ENCODE measurements at places on chromosomes 5 and 9.
A peak's percentile ranks its signal among the peaks of the same experiment; 100 is the strongest.

GRCh38 chr5:1036504-1037122 is 28.0 kb downstream of the NKD2 start:
- no peak for DNase-seq

GRCh38 chr5:58786035-58786434 is 203.2 kb downstream of the RAB3C start:
- DNase-seq: no peak

- peak; percentile 4 for DNase-seq
These were observed 150.9 kb downstream of the ADGRV1 start for GRCh38 chr5:90709323-90710155.

- DNase-seq: no peak
These were observed 193.5 kb upstream of the KLF9 start for GRCh38 chr9:70607926-70608325.

DNA sequence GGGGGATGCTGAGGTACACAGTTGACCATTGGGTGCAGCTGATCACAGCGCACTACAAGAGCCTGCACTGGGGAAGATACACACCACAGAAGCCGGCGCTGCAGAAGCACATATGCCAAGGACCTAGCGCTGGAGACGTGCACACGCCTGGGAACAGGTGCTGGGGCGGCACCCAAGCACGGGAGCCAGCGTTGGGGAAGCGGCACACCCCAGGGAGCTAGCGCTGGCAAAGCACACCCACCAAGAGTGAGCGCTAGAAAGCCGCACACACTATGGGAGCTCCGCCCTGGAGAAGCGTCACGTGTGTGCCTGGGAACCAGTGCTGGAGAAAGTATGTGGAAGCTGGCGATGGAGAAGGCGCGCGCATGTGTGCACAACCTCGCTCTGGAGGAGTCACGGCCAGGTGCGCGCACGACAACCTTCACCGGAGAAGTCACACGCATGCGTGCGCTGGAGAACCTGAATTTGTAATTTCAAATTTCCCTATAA is 4.5 kb downstream of the FANCC start:
- DNase-seq: peak; percentile 38

- no peak for DNase-seq
These were observed 1440.8 kb upstream of the ACO1 start for GRCh38 chr9:30943446-30944224.

DNA sequence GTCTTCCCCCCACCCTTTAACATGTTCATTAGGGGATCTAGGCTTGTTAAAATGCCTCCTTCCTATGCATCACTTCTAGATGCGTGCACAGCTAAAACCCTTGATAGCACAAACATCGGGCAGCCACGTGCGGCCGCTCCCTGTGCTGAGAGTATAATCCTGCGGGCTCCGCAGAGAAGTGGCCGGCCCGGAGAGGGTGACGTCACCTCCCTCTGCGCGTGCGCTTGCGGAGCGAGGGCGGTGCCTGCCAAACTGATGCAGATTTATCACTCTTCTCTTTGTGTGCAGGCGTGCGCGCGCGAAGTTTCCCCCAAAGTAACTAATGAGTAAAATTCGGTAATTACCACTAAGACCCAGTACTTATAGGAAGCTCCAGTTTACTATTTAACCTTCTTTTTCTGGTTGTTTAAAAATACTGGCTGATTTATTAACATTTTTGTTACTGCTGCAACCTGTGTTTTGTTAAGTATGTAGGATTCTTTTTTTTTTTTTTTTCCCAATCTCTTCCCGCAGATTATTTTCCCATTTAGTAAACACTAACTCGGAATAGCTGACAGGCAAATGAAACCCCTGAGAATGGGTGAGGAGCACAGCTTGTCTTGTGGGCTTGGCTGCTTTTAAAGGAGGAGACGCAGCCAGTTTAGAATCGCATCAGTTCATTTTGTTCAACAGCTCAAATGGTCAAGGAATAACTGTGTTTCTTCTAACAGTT is 121.6 kb downstream of the TRIO start:
- DNase-seq: peak; percentile 80

DNA sequence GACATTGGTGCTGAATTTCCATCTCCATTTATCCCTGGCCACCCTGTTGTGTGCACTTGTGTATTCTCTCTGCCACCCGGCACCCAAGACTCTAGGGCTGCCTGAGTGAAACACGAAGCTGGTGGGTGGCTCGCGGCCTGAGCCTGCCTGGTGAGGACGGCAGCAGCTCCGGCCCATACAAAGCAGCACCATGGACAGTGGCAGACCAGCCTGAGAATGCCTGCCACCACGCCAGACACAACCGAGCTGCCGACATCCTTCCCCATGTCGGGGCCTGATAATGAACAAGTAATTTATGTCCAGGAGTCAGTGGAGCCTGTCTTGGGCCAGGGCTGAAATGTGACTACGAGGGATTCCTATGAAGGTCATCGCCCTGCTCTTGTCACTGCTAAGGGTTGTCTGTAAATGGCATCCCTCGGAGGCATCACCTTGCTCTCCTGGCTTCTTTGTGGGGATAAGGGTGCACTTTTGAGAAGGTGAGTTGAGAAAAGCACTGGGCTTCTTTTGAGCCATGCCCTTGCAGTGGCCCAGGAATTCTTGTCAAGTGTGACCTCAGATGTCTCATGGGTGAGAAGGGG is 175.7 kb downstream of the MELK start:
- peak; percentile 12 for DNase-seq

DNA sequence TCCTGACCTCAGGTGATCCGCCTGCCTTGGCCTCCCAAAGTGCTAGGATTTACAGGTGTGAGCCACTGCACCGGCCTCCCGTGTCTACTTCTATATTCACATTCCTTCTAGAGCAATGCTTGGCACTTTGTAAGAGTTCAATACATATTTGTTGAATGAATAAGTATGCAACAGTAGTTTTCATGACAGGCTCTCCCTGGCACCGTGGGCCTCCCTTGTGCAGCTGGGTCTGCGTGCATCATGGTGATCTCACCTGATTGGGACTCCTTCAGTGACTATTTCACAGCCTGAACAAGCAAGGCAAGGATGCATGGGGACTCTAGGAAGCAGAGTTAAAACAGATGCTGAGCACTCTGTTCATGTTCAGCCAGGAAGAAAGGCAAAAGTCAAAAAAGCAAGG is 6.8 kb upstream of the ZBTB34 start:
- DNase-seq: no peak

DNA sequence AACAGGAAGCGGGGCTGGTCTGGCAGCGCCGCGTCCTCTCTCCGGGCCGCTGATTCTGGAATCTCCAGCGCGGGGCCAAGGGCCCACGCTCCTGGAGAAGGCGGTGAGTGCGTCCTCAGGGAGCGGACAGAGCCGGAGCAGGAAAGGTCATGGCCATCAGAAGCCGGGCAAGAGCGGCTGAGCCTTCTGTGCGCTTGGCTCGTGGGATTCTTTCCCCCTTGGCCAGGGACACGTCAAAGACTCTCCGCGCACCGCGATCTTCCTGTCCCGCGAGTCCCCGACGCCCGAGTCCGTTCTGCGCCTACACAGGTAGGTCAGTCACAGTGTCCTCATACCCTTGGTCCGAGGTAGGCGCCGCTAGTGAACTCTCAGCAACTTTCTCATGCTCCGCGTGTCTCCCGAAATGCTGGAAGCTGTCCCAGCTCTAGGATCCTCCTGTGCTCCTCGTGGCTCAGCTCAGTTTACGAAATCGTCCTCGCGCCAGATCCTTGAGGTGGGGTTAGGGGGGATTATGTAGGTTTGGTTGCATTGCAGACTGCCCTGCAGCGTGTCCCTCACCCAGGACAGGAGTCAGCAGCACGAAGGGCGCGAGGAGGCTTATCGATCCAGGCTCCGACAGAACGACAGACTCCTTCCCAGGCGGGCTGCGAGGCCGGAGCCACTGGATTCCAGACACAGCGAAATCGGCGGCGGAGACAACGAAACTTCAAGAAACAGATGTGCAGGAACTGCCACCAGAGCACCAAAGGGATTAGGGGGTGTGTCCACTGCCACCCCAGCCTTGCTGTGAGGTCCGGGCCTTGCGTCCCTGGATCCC is 8.7 kb downstream of the LHX6 start:
- no peak for DNase-seq

DNA sequence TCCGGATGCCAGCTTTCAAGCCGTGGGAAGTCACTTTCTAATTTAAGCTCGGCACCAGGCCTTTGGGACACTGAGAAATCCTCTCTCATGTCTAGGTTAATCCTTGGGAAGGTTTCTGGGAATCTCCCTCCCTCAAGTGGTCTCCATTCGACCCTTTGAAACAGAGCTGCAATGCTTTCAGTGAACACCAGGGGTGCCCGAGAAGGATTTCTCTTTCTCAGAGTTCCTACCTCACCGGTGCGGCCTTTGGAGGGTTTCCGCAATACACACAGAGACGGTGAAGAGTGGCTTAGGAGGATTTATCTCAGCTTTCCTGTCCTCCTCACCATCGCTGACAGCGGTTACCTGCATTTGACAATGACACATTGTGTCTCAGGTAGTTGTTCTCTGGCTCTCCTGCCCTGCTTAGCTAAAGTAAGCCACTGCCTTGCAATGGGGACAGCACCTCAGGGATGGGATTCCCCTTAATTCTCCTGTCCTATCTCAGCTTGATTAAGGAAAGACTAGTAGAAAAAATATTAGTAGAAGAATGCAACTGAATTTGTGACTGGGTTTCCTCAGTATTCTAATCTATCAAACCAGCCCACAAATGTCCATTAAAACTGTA is 180.6 kb downstream of the GABRG2 start:
- no peak for DNase-seq

DNA sequence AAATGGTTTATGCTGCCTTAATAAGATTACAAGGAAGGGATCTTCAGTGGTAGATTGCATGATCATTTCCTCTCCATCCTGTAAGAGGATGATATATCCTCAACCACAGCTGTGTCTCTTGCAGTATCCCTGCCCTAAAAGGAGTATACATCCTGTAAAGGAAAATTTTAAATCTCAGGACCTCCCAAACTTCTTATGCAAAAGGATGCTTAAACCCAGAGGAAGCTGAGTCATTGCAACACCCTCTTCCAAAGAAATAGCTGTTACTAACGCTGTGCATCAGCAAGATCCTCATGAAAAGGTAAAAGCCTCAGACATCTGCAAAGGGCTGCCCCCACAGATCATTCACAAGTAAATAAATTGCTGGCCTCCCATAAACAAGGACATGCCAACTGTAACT is 599.0 kb downstream of the PRELID2 start:
- DNase-seq: no peak

DNA sequence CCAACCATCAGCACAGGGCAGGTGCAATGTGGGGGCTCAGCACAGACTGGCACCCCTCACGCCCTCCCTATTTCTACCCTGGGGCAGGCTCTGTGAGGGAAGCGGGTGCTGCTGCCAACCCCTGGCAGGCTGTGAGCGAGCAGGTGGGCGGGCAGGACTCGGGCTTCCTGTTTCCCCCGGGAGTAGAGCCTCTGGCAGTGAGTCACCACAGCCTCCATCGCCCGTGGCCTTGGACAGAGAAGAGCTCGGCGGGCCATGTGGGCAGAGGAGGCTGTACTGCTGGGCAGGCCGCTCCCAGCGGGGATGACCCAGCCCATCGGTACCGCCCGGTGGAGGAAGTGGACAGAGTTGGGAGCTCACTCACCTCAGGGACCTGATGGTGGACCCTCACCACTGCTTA is 16.6 kb downstream of the KCNT1 start:
- DNase-seq: peak; percentile 56

DNA sequence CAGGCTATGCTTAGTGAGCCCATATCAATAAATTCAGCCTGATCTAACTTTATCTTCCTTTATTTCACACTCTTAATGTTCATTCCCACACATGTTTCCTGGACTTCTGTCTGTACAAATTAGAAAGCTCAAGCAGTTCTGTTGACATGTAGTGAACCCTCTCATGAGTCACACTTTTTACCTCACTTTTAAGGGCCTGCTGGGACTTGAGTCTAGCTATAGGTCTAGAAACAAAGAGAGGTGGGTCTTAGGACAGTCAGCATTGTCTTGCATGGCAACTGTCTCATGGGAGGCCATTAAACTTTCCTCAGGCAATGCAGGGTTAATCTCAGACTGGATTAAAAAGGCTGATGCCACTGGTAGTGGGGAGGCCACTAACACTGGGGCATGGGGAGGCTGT is 8.6 kb upstream of the CCNH start:
- DNase-seq: no peak

DNA sequence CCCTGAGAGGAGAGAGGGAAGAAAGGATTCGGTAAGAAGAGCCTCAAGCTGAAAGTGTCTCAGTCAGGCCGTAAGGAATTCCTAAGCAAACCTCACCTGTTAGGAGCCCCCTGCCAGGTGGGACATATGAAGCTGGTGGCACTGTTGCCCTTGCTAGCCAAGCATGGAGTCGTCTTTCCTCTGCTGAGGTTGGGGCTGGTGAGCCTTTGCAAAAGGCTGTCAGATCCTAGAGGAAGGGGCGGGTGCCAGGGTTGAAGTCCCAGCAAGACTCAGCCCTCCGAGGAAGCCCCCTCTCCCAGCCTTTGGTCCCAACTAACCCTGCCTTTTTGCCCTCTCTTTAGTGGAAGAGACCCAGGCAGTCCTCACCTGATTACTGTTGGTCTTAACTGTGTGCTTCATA is 5.5 kb upstream of the SMIM32 start:
- no peak for DNase-seq

- no peak for DNase-seq
These were observed 87.0 kb upstream of the TLE1 start for GRCh38 chr9:81776390-81776789.

DNA sequence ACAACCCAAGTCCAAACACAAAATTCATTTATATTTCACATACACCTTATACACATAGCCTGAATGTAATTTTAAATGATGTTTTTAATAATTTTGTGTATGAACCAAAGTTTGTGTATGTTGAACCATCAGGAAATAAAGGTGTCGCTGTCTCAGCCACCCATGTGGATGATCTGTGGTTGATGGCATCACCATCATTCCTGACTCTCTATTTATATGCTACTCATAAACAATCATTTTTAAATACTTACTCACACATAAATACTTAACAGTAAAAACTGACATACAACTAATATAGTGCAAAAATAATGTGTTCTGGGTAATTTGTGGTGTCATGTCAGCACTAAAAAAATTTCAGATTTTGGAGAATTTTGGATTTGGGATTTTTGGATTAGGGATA is 38.4 kb downstream of the SMC5 start:
- DNase-seq: no peak

GRCh38 chr5:13107537-13107936 is 837.0 kb downstream of the DNAH5 start:
- no peak for DNase-seq

DNA sequence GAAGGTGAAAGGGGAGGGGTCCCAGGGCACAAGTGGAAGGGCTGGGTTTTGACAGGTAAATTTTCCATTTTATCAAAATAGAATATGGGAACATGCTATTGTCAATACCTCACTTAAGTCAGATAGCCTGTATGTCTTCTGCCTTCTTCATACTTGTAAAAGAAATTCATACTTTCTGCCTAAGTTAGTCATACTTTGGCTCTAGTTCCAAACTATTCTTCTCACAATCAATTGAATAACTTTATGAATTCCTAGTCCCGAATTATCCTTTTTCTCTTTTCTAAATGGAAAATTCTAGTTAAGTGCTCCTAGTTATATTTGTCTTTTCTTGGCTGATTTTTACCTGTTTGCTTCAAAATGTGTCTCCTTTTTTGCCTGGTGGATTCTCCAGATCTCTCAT is 271.4 kb downstream of the CSNK1G3 start:
- no peak for DNase-seq
